ENCODE measurements at places on chromosomes 3 and 15.

DNA sequence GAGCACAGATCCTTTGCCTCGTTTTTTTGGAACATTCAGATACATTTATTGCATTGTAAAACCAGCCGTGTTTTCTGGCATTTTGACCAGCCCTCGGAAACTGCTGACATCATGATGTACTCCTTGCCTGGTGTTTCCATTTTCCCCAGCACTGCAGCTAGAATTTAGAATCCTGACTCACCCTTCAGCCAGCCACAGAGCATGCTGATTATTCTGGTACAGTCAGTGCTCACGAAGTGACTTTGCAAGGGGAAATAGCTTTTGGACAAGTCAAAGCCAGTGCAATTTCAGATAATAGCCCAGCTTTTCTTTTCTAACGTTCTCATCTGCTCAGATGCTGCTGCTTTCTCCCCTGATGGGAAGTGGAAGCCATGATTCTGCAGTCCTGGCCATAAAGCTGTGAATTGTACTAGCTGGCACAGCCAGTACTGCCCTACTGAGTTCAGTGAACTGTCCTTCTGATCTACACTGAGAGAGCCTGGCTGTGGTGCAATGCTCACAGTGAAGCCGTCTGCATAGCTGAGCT, 12.1 kb upstream of the CNBP start:
- DNase-seq, result no peak

- DNase-seq, result no peak
Observed at GRCh38 chr3:37144806-37145205, 29.6 kb downstream of the LRRFIP2 start.

GRCh38 chr3:133572158-133573053, 1.1 kb upstream of the CDV3 start:
- DNase-seq, result no peak

DNA sequence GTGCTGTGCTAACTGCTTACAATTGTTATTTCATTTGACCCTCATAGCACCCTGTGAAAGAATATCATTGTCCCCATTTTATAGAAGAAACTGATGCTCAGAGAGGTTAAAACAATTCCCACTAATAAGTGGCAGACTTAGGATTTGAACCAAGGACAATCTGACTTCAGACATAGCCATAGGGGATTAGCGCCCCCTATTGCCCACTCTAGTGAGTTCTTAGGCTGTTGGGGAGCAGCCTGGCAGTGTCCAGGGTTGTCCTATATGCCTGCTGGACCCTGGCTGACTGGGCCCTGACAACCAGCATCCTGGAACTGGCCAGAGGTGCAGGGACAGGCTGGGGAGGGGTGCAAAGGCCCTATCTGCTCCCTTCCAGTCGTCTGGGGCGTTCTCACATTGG, 15.4 kb downstream of the DPH3 start:
- DNase-seq, result no peak

- no peak for DNase-seq
Observed at GRCh38 chr15:90106522-90107117, 4.4 kb upstream of the IDH2 start.

DNA sequence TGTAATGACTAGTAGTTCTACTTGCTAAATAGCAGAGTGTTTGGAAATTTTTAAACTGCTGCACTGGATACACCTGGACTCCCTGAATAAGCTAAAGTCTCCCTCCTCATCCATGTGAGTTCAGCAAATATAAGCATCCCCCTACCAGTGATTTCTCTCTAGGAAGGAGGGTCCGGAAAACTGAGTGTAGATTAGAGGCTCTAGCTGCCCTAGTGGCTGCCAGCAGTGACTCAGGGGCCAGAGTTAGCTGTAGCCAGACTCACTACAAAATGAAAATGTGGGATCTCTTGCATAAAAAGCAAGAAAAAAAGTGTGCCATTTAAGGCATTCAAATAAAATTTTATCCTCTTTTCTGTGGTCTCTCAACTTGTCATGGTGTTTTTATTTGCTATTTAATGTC, 485.0 kb upstream of the ATP11B start:
- no peak for DNase-seq
